ENCODE measurements at places on chromosomes 2 and 18. TPM values are rescaled to one million over a fixed set of nuclear protein-coding genes. Genes with fewer than 3 reads are reported as not detected.

Gene COL6A3
- total RNA-seq, result 3.9 TPM

Gene KCNIP3
- 2.1 TPM for total RNA-seq

GRCh38 chr2:38146907-38147307, 71.0 kb upstream of the CYP1B1 start:
- H3K4me1 ChIP-seq, result peaks cover 12% of the 10 kb centered on the region
- H3K4me3 ChIP-seq, result no peak overlapping the region
- H3K27me3 ChIP-seq, result no peaks in the 10 kb centered on the region
- DNase-seq, result no peak
- H3K27ac ChIP-seq, result peak overlapping the region; percentile 53
- H3K36me3 ChIP-seq, result no peaks in the 10 kb centered on the region

Gene SLC4A5
- total RNA-seq, result 1.2 TPM

GRCh38 chr2:218168635-218169462, 2.1 kb upstream of the CXCR1 start:
- H3K27ac ChIP-seq, result no peak overlapping the region
- H3K4me1 ChIP-seq, result peaks cover 15% of the 10 kb centered on the region
- peak; percentile 85 for DNase-seq
- H3K36me3 ChIP-seq, result no peaks in the 10 kb centered on the region
- H3K27me3 ChIP-seq, result peaks cover 5% of the 10 kb centered on the region

GRCh38 chr2:24816884-24817283, 23.7 kb downstream of the CENPO start:
- peaks cover 26% of the 10 kb centered on the region for H3K4me1 ChIP-seq
- H3K4me3 ChIP-seq, result no peak overlapping the region
- DNase-seq, result no peak
- peak overlapping the region; percentile 51 for H3K27ac ChIP-seq
- no peaks in the 10 kb centered on the region for H3K27me3 ChIP-seq

DNA sequence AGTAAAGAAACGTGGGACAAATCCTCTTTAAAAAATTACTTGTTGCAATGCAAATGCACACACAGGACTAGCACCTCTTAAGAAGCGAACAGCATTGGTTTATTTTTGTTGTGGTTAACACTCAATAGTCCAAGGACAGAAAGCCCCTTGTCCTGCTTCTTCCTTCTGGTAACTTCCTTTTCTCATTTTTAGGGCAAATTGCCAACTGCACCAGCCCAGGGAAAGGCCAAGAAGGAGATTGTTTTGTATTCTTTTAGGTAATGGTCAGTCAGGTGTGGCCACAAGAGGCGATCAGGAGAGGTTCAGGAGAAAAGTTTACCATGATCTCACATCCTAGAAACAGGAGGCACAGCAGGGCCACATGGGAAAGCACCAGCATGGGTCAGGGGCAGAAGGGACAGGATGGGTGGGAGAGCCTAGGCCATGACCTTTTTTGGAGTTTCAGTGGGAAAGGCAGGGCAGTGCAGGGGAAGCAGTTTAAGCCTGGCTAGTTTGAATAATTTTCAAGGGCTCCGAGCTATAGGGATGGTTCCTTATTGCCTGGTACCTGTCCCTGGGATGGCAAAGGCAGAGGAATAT, 73.0 kb downstream of the CHRNA1 start:
- no peak overlapping the region for H3K27ac ChIP-seq
- H3K36me3 ChIP-seq, result no peaks in the 10 kb centered on the region
- no peaks in the 10 kb centered on the region for H3K27me3 ChIP-seq

Gene SLC23A3
- total RNA-seq, result 0.55 TPM

Gene FOXI3
- total RNA-seq, result 13.5 TPM

DNA sequence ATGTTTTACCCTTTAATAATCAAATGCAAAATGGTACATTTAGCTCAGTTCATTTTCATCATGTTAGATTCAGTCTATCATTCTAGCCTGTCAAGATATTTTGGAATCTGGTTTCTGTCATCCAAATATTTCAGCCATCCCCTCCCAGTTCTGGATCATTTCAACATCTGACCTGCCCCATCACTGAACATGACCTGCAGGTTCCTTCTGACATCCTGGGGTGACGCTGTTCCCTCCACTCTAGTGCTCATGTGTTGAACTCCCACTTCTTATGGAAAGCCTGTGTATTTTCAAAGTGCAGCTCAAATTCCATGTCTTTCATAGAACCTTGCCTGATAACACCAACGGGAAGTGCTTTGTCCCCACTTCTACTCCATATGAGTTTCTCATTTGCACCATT, 320.0 kb upstream of the TNP1 start:
- no peak overlapping the region for H3K4me3 ChIP-seq
- no peak for DNase-seq
- peaks cover 15% of the 10 kb centered on the region for H3K36me3 ChIP-seq

- H3K4me3 ChIP-seq, result no peak overlapping the region
- H3K27me3 ChIP-seq, result no peaks in the 10 kb centered on the region
- no peak for DNase-seq
- no peak overlapping the region for H3K27ac ChIP-seq
- peaks cover 12% of the 10 kb centered on the region for H3K4me1 ChIP-seq
Measured at GRCh38 chr2:143262389-143262788, 133.2 kb downstream of the ARHGAP15 start.

GRCh38 chr18:54181856-54182602, 42.4 kb downstream of the MBD2 start:
- no peak for DNase-seq
- no peak overlapping the region for H3K27ac ChIP-seq
- H3K27me3 ChIP-seq, result no peaks in the 10 kb centered on the region

Gene DSEL
- 30.1 TPM for total RNA-seq

- H3K36me3 ChIP-seq, result no peaks in the 10 kb centered on the region
- peaks cover 11% of the 10 kb centered on the region for H3K4me1 ChIP-seq
- no peak overlapping the region for H3K27ac ChIP-seq
- H3K27me3 ChIP-seq, result no peaks in the 10 kb centered on the region
Measured at GRCh38 chr2:24329700-24330099, 30.6 kb downstream of the ITSN2 start.

DNA sequence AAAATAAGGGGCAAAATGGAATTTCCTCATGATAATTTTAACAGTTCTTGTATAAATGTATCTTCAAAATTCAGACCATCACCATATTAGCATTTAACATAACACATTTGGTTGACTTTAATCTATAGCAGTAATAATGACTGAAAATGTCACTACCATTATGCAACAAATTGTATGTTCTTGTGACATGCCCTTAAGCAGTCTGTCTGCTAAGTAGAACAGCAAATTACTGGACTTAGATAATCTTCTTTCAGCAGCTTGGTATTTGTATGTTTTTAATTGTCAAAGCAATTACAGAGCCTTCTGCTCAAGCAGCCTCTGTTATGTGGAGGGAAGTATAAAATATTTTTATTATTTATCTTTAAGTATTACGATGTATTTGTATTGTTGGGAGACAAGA, 214.3 kb upstream of the NXPH2 start:
- H3K36me3 ChIP-seq, result no peaks in the 10 kb centered on the region
- no peak overlapping the region for H3K27ac ChIP-seq
- 0 out of 2 replicates have a peak, but pooled peaks cover 2% of the 10 kb centered on the region for H3K4me1 ChIP-seq
- H3K27me3 ChIP-seq, result no peaks in the 10 kb centered on the region

DNA sequence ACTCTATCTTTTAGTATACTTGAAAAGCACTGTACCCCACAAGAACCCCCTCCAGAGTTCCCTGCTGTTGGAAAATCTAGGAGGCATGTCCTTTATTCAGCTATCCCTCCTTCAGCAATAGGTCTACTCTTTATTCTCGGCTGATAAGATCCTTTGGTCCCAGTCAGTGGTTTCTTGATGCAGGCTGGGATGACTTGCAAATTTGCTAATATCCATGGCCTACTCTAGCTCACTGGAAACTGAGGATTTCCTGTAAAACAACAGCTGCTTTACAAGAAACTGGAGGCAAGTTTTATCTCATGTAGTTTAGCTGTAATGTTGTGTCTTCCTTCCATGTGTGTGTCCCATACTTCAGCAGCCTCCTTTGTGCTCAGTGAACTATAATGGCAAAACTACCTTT, 183.9 kb upstream of the SCN7A start:
- H3K4me1 ChIP-seq, result no peaks in the 10 kb centered on the region
- H3K27me3 ChIP-seq, result no peaks in the 10 kb centered on the region
- H3K27ac ChIP-seq, result no peak overlapping the region
- no peak overlapping the region for H3K4me3 ChIP-seq
- peaks cover 5% of the 10 kb centered on the region for H3K36me3 ChIP-seq
- no peak for DNase-seq

- no peak overlapping the region for H3K27ac ChIP-seq
- H3K36me3 ChIP-seq, result no peaks in the 10 kb centered on the region
- H3K4me3 ChIP-seq, result no peak overlapping the region
- peaks cover 31% of the 10 kb centered on the region for H3K4me1 ChIP-seq
Measured at GRCh38 chr2:36403675-36404230, 48.2 kb downstream of the CRIM1 start.

DNA sequence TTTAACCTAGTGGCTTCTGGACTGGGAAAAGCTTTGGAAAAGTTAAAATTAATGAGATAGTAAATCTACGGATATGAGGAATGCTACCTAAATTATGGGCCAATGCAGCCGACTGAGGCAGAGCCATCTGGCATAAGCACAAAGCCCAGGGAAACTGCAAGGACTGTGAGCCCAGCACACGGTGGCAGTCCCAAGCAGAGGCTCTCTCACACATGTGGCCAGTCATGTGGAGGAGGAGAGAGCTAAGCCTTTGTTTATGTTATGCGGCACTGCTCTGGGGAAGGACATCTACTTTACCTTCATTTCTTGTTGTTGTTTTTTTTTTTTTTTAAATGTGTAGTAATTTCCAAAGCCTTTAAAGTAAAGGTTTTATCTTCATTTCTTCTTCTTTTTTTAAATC, 267.0 kb downstream of the STK39 start:
- H3K4me3 ChIP-seq, result no peak overlapping the region
- H3K4me1 ChIP-seq, result peaks cover 15% of the 10 kb centered on the region
- H3K36me3 ChIP-seq, result peaks cover 12% of the 10 kb centered on the region
- DNase-seq, result no peak
- H3K27me3 ChIP-seq, result no peaks in the 10 kb centered on the region

DNA sequence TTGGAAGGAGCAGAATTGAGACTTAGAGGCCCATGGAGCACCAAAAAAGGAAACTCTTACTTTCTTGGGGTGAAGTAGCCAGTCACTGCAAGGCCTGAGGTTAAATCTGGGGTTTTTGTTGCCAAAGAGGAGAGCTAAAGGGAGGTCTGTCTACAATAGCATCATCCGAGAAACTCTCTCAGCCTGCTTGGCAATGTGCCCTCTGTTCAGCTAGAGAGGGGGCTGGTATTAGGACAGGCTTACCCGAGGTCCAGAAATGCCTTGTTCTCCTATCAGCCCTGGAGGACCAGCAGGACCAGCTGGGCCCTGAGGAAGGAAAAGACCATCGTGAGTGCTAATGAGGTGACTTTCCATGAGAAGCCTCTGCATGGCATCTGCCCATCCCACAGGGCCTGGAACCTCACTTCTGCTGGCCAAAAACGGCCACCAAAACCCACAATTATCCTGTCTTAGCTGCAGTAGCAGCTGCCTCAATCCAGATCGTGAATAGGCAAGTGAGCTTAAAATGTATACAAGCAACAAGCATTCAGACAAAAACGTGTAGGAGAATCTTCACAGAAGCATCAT, 61.6 kb downstream of the COL6A3 start:
- no peak for DNase-seq
- peaks cover 5% of the 10 kb centered on the region for H3K27me3 ChIP-seq
- peaks cover 31% of the 10 kb centered on the region for H3K4me1 ChIP-seq
- H3K27ac ChIP-seq, result no peak overlapping the region

DNA sequence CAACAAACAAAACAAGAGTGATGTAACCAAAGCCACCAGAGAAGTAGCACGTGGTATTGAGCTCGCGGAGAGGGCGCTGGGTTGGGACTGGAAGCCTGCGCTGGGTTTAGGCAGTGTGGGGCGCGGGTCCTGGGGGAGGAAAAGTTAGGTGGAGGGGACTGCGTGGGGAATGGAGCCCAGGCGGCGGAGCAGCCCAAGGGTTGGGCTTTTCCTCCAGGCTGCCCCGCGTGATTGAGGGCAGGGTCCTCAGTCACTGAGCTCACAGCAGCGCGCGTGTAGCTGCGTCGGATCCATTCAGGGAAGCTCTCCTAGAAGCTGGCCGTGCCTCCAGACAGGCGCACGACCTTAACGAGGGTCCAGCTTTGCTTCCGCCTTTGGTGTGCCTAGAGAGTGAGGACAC, 357.4 kb downstream of the GALR1 start:
- peaks cover 5% of the 10 kb centered on the region for H3K36me3 ChIP-seq
- no peak overlapping the region for H3K4me3 ChIP-seq
- no peaks in the 10 kb centered on the region for H3K27me3 ChIP-seq
- no peak for DNase-seq

- H3K36me3 ChIP-seq, result no peaks in the 10 kb centered on the region
- H3K4me3 ChIP-seq, result no peak overlapping the region
- H3K4me1 ChIP-seq, result peaks cover 16% of the 10 kb centered on the region
- H3K27ac ChIP-seq, result no peak overlapping the region
- no peak for DNase-seq
Measured at GRCh38 chr2:144659731-144660275, 139.9 kb upstream of the ZEB2 start.

DNA sequence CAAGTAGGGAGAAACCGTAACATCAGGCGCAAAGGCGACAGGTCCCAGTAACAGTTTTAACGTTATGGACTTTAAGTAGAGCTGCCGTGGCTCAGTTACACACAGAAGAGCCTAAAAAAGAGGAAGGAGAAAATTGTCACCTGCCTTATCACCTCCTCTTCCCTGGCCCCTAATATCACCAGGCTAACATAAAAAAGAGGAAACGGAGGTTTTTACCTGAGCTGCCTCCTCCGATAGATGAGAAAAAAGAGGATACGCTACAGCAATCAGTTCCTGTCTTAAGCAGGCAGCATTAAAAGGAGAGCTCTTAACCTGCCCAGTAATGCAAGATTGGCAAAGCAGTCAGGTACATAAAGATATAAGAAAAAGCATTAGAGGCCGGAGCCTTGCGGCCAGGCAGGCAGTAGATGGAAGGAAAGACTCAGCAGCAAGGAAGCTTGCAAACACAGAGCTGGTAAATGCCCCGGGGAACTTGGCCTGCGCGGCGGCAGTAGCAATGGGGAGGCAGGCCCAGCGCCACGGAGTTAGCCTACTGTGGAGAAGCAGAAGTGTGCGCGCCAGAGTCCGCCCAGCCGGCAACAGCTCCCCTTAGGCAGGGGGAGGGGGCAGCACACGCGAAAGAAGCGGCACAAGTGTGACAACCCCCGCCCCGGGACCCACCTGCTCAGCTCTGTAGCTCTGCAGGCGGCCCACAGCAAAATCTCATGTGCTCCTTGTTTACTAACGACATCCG, 116.3 kb upstream of the SCN7A start:
- peak overlapping the region; percentile 43 for H3K4me3 ChIP-seq
- peak; percentile 66 for DNase-seq
- H3K36me3 ChIP-seq, result peaks cover 4% of the 10 kb centered on the region
- peaks cover 28% of the 10 kb centered on the region for H3K27me3 ChIP-seq
- H3K27ac ChIP-seq, result no peak overlapping the region

DNA sequence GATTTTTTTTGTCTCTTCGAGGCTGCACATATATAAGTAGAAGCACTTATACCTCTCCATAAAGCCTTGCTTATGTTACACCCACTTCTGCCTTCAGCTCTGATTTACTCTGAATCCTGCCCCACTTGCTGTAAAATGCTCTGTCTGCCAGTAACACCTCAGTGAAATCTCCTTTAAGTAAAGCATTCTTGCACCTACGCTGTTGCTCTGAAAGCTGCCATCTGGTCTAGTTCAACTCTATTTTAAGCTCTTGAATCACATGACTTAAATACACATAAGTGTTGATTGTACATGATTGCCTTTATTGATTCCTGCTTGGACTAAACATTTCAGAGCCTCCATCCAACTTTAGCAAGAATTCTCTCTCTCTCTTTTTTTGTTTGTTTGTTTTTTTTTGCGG, 609.0 kb upstream of the CELF4 start:
- H3K4me1 ChIP-seq, result peaks cover 14% of the 10 kb centered on the region
- no peak for DNase-seq
- H3K4me3 ChIP-seq, result no peak overlapping the region
- H3K27me3 ChIP-seq, result no peaks in the 10 kb centered on the region
- no peaks in the 10 kb centered on the region for H3K36me3 ChIP-seq

GRCh38 chr2:161165811-161166210, 5.6 kb downstream of the TANK start:
- H3K4me1 ChIP-seq, result peaks cover 27% of the 10 kb centered on the region
- H3K27ac ChIP-seq, result no peak overlapping the region
- DNase-seq, result no peak

Data from WTC11 (cell line).